ENCODE measurements at places on chromosomes 7 and 10.

GRCh38 chr7:12412407-12412806, 8.7 kb upstream of the VWDE start:
- no peak for DNase-seq

- peak; percentile 85 for DNase-seq
These were observed 168.3 kb upstream of the AUTS2 start for GRCh38 chr7:69429911-69430383.

DNA sequence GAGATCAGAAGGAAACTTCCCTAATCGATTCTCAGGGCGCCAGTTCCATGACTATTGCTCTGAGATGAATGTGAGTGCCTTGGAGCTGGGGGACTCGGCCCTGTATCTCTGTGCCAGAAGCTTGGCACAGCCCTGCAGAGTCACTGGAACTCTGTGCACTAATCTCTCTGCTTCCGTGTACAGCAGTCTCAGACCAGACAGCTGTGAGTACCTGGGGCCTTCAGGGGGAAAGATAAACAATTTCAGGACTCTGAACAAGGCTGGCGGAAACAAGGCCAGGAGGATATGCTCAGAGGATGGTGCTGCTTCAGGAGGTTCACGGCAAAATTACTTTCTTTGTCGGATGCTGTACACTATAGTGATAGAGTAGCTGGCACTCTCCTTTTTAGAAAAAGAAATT, 131.7 kb upstream of the PRSS58 start:
- no peak for DNase-seq

DNA sequence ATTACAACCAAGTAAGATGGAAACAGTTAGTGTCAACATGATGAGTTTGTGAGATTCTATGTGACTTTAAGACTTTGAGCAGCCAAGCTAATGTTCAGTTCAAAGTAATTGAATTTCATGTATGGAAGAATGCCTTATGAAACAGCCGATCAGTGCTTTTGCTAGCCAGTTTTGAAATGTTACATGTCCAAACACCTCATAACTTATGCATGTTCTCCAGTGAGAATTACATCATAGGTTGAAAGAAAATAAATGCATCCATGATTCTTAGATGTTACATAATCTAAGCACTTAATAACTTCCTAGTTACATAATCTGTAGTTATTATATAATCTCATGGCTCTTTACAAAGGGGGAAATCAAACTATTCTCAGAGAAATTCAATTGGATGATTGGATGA, 211.3 kb downstream of the BICC1 start:
- no peak for DNase-seq

GRCh38 chr10:734481-734880, 45.0 kb upstream of the DIP2C start:
- no peak for DNase-seq

GRCh38 chr10:133241501-133242205, 4.0 kb downstream of the VENTX start:
- DNase-seq: no peak

GRCh38 chr7:102055181-102055976, 231.3 kb upstream of the SH2B2 start:
- DNase-seq: no peak

DNA sequence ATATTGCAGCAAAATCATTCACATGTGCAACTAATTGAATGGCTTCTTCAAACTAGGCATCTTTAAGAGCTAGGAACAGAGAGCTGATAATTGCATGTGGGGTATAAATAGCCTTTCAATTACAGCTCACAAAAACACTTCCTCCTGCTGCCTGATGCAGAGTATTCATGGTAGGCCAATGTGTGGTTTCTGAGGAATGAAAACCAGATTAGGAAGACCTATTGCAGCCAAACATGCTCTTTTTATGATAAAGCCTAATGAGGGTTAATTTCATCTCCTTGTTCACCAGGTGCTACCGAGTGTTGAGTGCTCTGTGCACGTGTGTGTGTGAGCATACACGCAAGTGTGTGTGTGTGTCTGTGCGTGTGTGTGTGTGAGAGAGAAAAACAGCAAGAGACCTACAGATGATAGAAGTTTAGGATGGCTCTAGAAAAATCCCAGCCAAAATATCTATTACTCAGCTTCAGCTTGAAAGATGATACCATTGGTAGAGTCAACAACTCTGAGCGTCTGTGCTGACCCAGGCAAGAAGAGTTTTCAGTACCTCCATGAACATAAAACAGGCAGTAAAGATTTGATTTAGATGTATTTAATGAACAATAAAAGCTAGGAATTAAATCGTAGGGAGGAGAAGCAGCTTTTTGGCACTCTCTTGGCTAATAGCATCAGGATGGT, 448.5 kb upstream of the ANKRD30A start:
- DNase-seq: no peak

GRCh38 chr7:16594061-16594460, 51.5 kb downstream of the ANKMY2 start:
- DNase-seq: no peak

GRCh38 chr7:73560109-73560835, 2.8 kb upstream of the BCL7B start:
- DNase-seq: no peak

DNA sequence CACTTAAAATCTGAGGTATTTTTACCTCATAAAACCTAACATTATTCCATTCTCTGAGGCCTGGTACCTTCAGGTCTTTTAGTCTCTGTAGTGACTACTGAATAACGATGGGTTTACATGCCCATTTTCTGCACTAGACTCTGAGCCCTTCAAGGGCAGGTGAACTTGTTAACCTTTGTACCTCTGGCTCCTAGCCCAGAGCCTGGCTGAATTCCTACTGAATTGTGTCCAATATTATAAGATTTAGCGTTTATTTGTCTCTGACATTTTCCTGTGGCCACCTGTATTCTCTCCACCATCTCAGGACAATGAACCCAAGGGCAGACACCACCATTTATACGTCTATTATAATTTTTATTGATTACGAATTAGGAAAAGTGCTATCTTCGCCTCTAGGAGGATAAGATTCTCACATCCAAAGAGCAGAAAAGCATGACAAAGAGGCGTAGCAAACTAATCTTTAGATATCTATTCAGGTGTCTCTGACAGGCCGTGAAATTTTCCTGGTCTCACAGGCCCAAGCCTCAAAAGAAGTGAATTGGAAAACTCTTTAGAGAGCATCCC, 27.9 kb upstream of the HNRNPH3 start:
- no peak for DNase-seq
